Stimulated activated CD4-positive, alpha-beta T cell treated with anti-CD3 and anti-CD28 coated beads, Interleukin-2, amount 100 ng/mL, for 4 hours (primary cell): ENCODE measurements at places on chromosomes 3 and 15.

DNA sequence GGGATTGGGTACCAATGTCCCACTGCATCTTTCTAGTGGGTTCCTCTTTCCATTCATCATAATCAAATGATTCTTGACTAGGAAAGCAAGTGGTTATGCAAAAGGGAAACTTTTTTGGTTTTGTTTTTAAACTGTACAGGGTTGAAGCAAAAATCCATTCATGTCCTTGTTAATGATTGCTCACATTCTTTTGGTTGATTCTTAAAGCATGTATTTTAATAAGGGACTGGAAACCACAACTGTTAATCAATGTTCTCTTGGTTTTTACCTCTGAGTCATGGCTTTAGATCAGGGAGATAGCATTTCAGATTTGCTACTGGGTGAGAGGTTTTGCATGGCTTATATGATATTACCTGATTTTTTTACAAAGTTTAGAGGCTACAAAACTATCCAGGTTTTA is 371.7 kb upstream of the RGMA start:
- no peak for DNase-seq

DNA sequence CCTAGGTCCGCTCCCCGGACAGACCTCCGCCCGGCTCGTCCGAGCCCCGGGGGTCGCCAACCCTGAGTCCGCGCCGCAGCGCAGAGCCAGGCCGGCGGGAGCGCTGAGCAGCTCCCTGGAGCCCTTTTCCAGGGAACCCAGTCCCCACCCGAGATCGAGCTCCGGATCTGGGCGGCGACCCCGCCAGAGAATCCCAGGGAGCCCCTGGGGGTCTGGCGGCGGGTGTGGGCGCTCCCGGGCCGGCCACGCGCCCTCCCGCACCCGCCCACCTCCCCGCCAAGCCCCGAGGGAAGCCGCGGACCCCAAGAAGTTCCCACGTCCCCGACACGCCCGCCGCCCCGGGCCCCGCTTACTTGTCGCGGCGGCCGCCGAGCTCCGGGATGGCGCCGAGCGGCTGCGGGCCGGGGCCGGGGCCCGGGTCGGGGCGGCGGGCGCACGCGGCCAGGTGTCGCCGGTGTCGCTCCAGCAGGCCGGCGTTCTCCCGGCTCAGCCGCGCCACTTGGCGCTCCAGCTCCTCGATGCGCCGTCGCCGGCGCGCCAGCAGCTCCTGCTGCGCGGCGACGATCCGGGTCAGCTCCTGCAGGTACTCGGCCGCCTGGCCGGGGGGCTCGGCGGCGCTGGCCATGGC is 137.7 kb downstream of the NUP210 start:
- no peak for DNase-seq

DNA sequence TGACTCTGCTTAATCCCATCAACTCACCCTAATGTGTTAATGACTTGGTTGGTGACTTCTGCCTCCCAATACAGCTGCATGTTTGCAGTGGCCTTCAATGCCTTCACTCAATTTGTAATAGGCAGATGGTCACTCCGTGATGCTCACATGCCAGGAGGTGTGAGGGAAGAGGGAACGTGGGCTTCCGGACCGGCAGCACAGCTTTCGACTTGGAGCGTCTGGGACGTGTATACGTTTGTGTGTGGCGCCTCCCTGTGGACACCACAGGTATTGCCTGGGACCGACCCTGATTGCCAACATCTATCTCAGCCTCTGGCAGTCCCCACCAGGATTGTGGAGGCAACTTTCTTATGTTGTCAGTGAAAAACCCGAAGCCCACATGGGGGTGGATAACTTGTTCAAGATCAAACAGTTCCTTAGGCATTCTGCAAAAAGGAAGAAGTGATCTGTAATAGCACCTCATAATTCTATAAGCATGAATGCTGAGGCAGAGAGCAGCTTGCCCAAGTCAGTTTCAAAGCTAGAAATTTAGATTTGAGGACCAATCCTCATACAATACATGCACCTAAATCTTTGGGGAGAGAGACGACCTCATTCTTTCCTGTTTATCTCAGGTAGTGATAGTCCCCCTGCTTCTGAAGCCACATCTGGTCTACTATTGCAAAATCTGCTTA is 16.9 kb downstream of the MRPL46 start:
- DNase-seq = no peak

GRCh38 chr15:92614791-92615785 is 40.5 kb downstream of the FAM174B start:
- DNase-seq = no peak

GRCh38 chr3:128100161-128100560 is 23.5 kb downstream of the RUVBL1 start:
- DNase-seq = no peak

GRCh38 chr3:179794355-179794754 is 141.5 kb downstream of the USP13 start:
- DNase-seq = no peak

- DNase-seq = no peak
These were observed 11.8 kb downstream of the AAGAB start for GRCh38 chr15:67242708-67243111.

DNA sequence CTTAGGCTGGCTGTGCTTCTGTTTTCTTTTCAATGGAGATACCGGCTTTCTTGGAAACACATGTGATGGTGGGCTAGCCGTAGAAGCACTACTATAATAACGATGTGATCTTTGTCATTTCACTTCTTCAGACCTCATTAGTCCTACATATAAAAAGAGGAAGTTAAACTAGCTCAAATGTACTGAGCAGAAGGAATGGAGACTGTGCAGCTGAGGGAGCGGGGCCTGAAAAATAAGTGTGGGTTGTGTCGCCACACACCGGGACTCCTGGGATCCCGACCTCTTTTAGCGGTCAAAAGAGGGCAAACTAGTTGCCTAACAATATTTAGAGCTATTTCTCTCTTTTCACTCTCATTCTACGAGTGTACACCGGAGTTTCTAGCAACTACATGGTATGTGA is 1.0 kb upstream of the RNF7 start:
- DNase-seq = no peak

DNA sequence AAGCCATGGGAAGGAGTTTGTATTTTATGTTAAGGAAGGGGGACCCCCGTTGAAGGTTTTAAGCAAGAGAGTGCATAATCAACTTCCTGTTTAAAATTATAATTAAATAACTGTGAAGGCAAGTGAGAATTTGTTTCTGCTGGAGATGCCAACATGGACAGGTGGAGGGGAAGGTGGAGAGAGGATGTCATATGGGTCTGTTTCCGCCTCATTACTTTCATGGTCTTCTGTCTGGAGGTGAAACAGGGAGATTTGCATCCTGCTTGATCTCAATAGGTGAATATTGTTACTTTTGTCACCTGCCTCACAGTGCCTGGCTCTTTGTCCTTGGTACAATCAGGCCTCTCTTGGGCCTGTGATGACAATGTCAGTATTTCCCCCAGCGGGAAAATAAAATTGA is 300.6 kb upstream of the LMCD1 start:
- DNase-seq = no peak

GRCh38 chr3:76679541-76679940 is 360.4 kb upstream of the ROBO2 start:
- DNase-seq = no peak

GRCh38 chr3:58617338-58617761 is 40.2 kb upstream of the FAM107A start:
- no peak for DNase-seq

DNA sequence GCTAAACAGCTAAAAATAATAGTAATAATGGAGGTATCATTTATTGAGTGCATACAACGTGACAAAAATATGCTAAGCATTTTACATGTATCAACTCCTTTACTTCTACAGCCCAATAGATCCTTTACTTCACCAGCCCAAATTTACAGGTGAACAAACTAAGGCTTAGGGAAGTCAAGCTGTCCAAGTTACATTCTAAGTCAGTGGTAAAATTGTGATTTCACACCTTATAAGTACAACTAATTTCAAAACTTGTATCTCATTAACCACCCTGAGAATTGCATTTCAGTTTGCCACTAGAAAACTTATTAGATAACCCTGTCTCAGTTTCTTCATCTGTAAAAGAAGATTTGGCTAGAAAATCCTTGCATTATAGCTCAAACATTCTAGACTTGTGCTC is 10.7 kb downstream of the SLC33A1 start:
- no peak for DNase-seq

- no peak for DNase-seq
These were observed 6.1 kb upstream of the GPR62 start for GRCh38 chr3:51949121-51949520.

DNA sequence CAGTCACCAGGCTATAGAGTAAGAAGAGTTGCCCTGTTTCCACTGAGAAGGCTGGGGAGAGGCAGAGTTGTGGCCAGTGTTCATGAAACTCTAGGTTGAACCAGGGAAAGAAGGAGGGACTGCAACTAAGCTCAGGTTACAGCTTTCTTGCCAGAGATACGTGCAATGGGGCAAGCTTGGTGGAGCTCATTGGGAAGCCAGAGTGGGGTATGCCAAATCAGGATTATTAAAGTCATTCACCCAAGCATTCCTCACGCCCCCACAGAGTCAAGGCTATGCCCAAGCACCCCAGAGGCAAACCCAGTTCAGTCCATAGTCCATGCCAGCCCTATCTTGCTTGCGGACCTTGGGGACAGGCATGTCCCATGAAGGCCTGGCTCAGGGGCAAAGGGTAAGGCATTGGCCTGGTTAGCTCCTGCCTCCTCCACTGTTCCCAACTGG is 17.6 kb downstream of the SLC6A20 start:
- no peak for DNase-seq

DNA sequence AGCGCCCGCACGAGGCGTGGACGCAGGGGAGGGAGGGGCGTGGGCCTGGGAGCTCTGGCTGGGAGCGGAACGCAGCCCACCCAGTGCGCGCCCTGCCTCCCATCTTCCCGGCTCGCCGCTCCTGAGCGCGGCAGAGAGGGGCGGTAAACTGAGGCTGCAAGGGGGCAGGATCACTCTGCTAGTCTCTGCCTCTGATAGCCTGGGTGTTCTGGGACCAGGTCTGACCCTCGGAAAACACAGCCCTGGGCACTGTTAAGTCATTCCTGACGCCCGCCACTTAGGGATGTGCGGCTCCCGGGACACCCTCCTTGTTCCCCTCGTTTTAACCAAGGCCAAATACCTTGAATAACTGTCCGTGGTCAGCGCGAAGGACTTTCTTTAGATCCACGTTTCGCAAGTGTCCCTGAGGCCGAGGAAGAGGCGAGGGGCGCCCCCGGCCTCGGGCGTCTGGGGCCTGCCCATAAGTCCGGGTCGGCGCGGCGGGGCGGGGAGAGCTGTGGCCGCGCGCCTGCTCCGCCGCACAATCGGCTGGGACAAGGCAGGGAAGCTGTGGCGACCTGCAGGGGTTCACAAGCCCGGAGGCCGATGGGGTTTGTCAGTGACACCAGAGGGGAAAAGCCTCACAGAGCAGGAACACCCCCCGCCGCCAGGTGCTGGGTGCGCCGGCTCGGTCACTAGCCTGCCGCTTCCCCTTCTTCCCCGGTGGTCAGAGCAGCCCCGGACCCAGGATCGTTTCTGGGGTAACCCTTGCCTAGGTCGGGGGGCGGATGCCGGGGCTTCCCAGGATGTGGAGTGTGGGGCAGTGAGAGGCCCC is 1.5 kb downstream of the ITPKA start:
- DNase-seq = no peak

DNA sequence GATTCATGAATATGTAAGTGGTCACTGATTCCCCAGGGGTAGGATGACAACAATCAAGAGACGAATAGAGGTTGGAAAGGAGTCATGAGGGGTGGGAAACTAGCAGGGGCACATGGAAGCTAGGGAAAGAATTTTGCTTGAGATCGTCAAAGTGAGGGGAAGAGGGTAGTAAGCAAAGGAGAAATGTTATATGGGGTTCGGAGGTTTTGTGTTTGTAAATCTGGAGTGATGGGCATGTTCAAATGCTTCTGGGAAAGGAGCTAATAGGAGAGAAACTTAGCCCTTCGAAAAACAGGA is 7.9 kb downstream of the RPL14 start:
- no peak for DNase-seq

DNA sequence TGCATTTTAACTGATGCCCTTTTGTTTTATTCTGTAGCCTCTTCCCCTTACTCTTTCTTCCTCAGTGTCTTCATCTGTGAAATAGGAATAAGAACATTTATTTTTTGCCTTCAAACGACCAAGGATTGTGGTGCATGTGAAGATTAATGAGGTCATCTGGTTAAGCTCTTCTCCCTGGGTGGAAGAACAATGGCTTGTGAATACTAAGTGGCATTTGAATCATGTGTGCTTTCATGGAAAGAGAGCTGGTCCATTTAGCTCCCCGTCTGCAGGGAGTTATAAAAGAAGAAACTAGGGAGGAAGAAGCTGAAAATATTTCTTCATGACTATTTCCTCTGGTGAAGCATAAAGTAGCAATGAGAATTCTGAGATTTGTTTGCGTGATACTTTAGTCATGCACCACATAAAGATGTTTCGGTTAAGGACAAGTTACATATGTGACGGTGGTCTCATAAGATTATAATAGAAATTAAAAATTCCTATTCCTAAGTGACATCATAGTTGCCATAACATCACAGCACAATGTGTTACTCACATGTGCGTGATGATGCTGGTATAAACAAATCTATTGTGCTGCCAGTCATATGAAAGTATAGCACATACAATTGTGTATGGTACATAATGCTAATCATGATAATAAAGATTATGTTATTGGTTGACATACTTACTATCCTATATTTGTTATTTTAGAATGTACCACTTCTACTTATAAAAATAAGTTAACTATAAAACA is 374.3 kb downstream of the RBMS3 start:
- no peak for DNase-seq

DNA sequence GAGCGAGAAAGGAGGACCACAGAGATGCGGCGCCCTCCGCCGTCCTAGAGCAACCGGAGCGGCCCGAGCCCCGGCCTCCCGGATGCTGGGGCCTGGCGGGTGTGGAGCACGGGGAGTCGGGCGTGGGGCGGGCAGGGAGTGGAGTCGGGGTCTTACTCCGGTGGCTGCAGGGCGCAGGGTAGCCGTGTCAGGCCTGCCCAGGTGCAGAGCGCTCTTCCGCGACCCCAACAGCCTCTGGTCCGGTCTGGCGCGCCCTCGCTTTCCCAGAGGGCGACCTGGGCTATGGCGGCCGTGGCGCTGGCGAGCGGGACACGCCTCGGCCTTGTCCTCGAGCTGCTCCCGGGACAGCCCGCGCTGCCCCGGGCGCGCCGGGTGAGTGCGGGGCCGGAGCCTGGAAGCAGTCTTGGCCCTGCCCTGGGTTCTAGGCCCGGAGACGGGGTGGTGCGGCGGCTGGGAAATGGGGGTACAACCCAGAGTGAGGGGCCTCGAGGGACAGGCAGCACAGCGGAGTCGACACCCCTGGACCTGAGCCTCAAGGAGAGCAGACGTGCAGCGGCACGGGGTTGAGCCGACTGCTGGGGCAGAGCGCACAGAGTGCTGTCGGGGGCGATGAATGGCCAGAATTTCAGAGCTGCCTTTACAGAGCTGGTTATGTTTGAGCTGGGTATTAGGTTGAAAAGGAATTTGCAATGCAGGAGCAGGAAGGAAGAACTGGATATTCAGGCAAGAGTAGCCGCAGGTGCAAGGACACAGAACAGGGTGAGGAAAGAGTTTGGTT is at the start of gene ZNF662:
ZNF662 (plus strand) TSS at position 73 of the 778 bp plus-strand sequence. CDS start 1,973 bp downstream, outside the sequence.
- no peak for DNase-seq

- no peak for DNase-seq
These were observed 163.4 kb upstream of the PPP2R3A start for GRCh38 chr3:135802171-135802570.
